Activated naive CD4-positive, alpha-beta T cell treated with anti-CD3 and anti-CD28 coated beads, Interleukin-2, amount 50 U/mL, for 72 hours (primary cell): ENCODE measurements at places on chromosomes 16 and 17. TPM values are rescaled to one million over a fixed set of nuclear protein-coding genes. Genes with fewer than 3 reads are reported as not detected.

SMIM36 gene
- not detected for total RNA-seq

ASPA gene
- total RNA-seq, result not detected

DRC3 gene
- total RNA-seq, result 0.12 TPM

CHST6 gene
- total RNA-seq, result not detected

KRTAP2-3 gene
- total RNA-seq, result not detected

DNASE1L2 gene
- total RNA-seq, result 1.5 TPM

MT1H gene
- total RNA-seq, result not detected

CTF1 gene
- total RNA-seq, result 0.29 TPM

MAP2K6 gene
- 3.2 TPM for total RNA-seq

DNA sequence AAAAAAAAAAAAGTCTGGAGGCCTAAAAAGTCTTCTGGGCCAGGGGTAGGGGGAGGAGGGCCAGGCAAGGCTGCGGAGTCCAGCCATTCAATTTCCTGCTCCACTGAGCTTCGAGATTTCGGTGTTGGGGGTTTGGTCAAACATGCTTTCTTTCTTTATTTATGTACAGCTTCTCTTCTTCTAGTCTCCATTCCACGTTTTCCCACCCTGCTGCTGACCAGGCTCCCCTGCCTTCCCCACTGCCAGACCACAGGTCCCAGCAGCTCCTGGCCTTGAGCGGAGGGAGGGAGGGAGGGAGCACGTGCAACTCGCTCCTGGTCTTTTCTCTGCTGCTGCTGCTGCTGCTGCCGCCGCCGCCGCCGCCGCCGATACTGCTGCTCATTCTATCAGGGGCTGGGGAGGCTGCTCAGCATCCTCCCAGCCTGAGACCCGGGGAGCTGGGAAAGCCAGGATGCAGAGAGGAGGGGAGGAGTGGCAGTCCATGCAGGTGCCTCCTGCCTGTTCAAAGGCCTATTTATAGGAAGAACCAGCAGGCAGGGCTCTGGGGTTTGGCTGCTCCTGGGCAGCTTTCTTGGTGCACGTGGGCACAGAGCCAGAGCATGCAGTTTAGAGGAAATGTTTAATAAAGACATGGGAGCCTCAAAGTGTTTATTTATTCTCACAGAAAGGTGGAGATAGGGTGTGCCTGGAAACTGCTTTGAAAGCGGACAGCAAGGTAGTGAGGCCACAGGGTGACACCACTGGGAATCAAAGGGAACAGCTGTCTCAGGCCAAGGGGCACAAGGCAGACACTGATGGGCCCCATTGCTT, 23.4 kb upstream of the ZFHX3 start:
- no peak for DNase-seq

- no peak for DNase-seq
Measured at GRCh38 chr16:22278441-22279230, 18.6 kb upstream of the POLR3E start.

- DNase-seq, result no peak
Measured at GRCh38 chr16:50915120-50915519, 173.2 kb downstream of the CYLD start.
